Activated CD4-positive, alpha-beta T cell treated with anti-CD3 and anti-CD28 coated beads, Interleukin-2, amount 50 U/mL, for 24 hours (primary cell): ENCODE measurements at places on chromosomes 7 and 10.

- DNase-seq = no peak
Observed at GRCh38 chr7:130086938-130087337, 16.6 kb downstream of the KLHDC10 start.

DNA sequence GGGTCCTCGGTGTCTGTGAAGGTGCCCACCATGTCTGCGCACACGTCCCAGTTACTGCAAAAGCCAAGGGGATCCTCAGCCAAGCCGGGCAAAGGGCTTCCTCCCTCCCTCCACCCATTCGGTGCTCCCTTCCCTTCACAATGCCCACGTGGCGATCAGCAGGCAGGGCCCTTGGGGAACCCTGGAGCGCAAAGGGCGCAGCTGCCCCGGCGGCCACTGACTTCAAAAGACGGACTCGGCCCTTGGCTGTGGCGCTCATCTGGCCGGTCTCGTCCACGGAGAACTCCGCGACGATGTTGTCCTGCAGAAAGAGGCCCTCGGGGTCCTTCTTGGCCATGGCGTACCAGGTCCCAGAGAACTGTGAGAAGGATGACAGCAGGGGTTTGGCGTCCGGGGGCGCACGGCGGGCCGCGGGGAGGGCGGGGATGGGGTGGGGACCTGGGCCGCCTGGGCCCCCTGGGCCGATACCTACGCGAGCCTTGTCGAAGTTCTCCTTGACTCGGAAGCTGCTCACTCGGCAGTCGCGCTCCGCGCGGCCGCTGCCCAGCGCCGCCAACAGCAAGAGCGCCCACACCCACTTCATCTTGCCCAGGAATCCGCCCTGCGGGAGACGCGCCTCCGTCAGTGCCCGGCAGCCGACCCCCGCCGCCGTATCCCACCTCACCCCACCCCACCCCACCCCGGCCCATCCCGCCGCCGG lies 439 bp downstream of the RBP4 start:
- no peak for DNase-seq

- DNase-seq = no peak
Observed at GRCh38 chr7:31175672-31176071, 123.6 kb downstream of the ADCYAP1R1 start.

GRCh38 chr10:130169136-130169859 lies 33.1 kb downstream of the GLRX3 start:
- DNase-seq = no peak

DNA sequence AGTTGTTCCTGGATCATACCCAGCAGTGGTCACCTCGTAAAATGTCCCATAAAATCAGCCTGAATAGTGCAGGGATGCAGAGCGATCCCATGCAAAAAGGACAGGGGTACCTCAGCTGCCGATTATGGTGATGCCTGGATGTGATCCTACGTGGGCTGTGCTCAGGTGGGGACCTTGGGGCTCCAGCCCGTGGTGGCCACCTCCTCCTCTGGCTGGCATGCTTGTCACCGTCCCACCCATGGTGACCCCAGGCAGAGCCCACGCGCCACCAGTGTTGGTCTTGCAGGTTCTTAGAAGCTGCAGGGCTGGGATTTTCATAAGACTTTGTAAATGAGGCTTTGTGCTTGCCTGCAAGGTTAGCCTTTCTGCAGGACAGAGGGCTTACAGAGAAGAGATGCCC lies 97.2 kb downstream of the GLRX3 start:
- DNase-seq = no peak

DNA sequence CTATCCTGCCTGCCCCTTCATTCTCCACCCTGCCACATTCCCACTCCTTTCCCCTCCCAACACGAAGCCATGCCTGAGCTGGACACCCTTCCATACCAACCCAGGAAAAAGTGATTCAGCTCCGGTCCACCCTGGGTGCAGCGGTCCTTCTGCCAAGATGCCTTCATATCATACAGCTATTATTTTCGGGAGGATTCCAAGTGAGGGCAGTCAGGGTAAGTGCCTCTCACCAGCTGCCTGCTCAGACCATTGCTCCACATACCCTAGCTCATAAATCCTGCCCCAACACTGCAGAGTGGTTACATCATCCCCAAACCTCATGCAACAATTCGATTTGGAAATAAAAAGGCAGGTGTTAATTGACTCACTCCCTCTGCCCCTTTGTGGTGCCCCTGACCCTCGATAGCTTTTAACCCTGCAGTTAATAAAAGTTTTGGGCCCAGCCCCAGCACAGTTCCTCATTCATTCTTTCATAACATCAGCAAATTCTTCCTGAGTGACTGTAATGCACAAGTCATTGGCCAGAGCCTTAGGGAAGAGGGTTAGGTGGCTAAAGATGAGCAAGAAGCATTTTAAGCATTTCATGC lies 42.6 kb downstream of the ZNF503 start:
- DNase-seq = no peak

- no peak for DNase-seq
Observed at GRCh38 chr7:18103436-18104218, 76.0 kb upstream of the PRPS1L1 start.

GRCh38 chr7:78099715-78100394 lies 301.3 kb downstream of the PHTF2 start:
- DNase-seq = no peak

- no peak for DNase-seq
Observed at GRCh38 chr10:126302476-126302756, 85.9 kb downstream of the ADAM12 start.

DNA sequence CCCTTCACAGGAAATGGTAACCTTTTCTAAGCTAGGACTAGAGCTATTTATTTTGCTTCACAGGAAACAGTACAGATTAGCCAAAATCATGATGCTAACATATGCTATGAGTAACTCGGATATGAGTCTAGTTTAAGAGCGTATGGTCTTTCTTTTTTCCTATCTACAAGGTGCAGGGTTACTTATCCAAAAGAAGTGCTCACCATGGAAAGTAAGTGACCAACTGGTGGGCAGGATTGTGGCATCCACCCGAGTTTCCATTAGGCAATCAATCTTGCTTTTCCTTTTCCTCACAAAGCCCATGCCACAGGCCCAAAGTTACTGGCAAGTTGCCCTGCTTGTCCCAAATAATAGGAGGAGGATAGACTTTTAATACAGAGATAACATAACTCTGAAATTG lies 765.1 kb upstream of the POM121L12 start:
- no peak for DNase-seq

- no peak for DNase-seq
Observed at GRCh38 chr7:150363872-150364271, 4.8 kb upstream of the REPIN1 start.

DNA sequence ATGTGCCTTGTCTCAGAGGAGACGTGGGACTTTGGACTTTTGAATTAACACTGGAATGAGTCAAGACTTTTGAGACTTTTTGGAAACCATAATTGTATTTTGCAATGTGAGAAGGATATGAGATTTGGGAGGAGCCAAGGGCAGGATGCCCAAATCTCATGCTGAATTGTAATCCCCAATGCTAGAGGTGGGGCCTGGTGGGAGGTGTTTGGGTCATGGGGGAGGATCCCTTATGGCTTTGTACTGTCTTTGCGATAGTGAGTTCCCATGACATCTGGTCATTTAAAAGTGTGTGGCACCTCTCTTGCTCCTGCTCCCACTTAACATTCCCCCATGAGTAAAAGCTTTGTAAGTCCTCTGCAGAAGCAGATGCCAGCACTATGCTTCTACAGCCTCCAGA lies 39.2 kb downstream of the DNAJC9 start:
- no peak for DNase-seq

GRCh38 chr10:86364491-86365345 lies 1.9 kb downstream of the GRID1 start:
- no peak for DNase-seq

GRCh38 chr10:70132098-70133029 lies at the start of gene AIFM2:
AIFM2 (minus strand) TSS chr10:70132825; CDS start chr10:70124084, 8,741 bp downstream.
- no peak for DNase-seq

DNA sequence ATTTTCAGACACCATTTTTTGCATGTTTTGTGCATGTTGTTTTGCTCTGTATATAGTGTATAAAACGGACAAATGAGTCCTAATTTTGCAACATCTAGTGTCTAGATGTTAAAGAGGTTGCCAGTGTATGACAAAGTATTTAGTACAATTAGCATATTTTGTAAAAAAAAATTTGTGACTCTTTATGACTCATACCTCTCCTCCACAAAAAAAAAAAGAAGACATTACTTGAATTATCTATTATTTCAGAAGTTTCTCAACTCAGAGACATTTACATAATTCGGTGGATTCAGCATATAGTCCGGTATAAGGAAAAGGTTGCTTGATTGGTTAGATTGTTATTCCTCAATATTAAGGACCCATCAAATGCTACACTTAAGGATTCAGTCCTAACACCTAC lies 26.0 kb downstream of the NUP42 start:
- DNase-seq = no peak

GRCh38 chr10:77899080-77899477 lies 27.5 kb downstream of the DLG5 start:
- DNase-seq = no peak

DNA sequence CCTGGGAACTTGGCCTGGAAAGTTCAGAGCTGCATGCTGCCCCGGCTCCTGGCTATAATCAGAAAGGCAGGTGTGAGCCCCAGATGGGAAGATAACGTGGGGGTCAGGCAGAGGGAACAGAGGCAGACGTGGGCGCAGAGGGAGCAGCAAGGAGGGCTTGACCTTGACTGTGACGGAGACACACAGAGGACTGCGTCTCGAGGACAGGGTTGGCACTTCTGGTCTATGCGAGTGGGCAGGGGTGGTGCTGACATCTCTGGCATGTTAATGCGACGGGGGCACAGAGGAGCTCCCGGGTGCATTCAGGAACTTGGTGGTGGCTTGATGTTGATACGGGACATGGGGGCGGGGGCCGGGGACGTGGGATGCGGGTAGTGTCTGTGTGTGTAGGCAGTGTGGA lies 232.1 kb upstream of the GRB10 start:
- no peak for DNase-seq

GRCh38 chr10:23648618-23649017 lies 209.7 kb downstream of the OTUD1 start:
- no peak for DNase-seq

DNA sequence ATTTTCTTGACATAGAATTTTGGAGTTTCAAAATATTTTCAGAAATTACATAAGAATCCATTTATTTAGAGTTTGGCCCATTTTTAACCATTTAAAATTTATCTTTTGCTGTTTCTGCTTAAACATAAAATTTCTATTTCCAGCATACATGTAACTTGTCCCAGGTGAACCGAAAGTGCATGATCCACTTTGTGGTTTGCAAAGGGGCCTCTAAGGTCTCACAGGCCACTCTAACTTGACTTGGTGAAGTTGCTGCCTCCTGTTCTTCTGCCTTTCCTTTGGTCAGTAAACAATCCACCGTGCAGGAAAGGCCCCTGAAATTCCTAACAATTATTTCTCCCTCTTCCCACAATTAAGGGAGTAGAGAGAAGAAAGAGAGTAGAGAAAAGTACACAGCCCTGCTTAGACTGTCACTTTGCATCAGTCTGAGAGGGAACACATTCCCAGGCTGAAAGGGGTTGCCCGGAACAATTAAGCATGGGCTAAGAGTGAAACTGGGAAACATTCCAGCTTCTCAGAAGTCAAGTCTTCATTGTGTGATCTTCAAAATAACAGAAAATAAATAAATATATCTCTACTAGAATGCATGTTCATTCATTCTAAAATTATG lies 79.5 kb upstream of the SEMA3A start:
- no peak for DNase-seq

- no peak for DNase-seq
Observed at GRCh38 chr7:45365341-45365740, 207.8 kb downstream of the RAMP3 start.

GRCh38 chr7:124155432-124156022 lies 122.7 kb upstream of the TMEM229A start:
- no peak for DNase-seq

GRCh38 chr10:89613582-89613981 lies 31.5 kb downstream of the PANK1 start:
- DNase-seq = no peak

GRCh38 chr7:55307123-55307916 lies 57.8 kb upstream of the LANCL2 start:
- DNase-seq = no peak

- no peak for DNase-seq
Observed at GRCh38 chr10:29039091-29039490, 249.8 kb upstream of the LYZL1 start.

- no peak for DNase-seq
Observed at GRCh38 chr10:101950213-101950612, 105.8 kb downstream of the ARMH3 start.

GRCh38 chr7:52944921-52945320 lies 90.5 kb upstream of the POM121L12 start:
- no peak for DNase-seq

- DNase-seq = no peak
Observed at GRCh38 chr7:153432063-153432462, 620.1 kb upstream of the DPP6 start.

- no peak for DNase-seq
Observed at GRCh38 chr7:2817456-2817855, 26.7 kb downstream of the GNA12 start.

DNA sequence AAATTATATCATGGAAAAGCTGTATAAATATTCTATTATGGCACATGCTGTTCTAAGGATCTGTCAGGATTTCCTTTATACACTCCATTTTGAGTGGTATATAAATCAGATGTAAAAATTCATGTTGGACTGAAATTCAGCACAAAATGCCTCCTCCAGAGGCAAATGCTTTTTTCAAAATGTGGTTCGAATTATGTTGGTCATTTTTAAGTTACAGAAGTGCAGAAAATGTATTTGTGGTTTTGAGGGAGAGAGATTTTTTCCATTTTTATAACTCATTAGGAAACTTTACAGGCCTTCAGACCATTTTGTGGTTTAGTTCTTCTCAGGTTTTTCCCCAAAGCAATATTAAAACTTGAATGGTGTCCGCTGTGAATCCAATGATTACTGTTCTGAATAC lies 2.9 kb downstream of the PPP1R3A start:
- DNase-seq = no peak

- no peak for DNase-seq
Observed at GRCh38 chr7:70355198-70356020, 757.1 kb downstream of the AUTS2 start.

- no peak for DNase-seq
Observed at GRCh38 chr7:39154815-39155214, 177.1 kb downstream of the POU6F2 start.

DNA sequence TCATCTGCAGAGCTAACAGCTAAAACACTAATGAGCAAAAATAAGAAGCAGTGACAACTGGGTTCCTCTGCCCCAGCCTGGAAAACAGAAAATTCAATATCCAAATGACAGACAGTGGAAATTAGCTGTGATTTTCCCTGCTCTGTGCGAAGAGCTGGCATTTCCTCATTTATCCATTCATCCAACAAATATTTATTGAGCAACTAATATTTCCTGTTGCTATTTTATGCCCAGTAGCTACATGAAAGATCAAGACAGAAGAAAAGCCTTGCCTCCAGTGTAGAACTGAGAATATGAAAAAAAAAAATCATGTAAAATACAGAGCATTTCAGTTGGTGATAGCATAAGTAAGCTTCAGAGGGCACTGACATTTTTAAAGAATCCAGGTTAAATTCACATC lies 140.9 kb downstream of the ABCA13 start:
- DNase-seq = no peak

DNA sequence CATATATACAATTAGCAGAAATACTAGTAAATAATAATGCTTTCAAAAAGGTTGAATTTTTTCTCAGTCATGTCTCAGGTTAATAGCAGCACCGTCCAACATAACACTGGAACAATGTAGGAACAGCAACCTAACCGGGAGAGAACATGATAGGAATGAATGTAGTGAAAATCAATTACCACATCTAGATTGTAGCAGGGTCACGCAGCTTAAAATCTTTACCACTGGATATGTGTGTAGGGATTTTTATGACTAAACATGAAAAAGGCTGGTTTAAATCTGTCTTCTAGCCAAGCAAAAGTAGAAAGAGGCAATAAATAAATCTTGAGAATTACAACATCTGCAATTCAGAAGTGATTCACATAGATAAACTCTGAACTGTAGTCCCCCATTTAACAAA lies 326.0 kb downstream of the DGKB start:
- no peak for DNase-seq

- DNase-seq = peak; percentile 34
Observed at GRCh38 chr10:103470761-103471653, 8.0 kb downstream of the CALHM3 start.
